WTC11 (cell line): ENCODE measurements at places on chromosomes 5 and 9. TPM values are rescaled to one million over a fixed set of nuclear protein-coding genes. Genes with fewer than 3 reads are reported as not detected.

DNA sequence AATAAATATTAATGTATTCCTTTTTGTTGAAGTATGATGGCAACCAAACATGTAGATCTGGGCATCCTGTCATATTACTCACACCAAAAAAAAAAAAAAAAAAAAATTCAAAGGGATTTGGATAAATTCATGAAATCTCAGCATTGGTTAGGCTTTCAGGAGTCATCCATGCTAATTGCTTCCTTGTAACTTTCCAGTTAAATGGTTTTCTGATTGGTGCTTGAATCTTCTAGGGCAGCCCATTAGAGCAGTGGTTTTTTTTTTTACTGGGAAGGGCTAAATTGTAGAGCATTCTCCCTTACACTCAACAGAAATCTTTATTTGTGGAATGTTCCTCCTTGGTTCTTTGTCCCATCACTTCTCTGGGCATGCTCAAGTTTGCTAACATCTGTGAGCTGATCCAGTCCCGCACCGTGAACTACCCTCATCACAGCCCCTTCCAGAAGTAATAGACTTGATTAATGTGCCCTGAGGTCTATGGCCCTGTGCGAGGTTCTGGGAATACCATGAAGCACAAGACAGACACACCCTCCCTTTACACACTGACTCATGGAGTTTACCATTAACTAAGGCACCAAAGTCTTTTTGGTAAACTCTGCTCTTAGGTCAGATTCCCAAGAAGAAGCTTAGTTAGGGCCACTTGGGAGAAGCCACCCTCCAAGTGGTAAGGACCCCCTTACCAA, 56.0 kb downstream of the RGS3 start:
- H3K27me3 ChIP-seq = no peaks in the 10 kb centered on the region
- DNase-seq = no peak
- H3K4me1 ChIP-seq = no peaks in the 10 kb centered on the region

PCDHB13 gene
- total RNA-seq = 2.2 to 2.9 TPM (median 2.6 TPM) in 3 replicates

CD274 gene
- total RNA-seq = 0.05 to 0.42 TPM (median 0.21 TPM) in 3 replicates

DNA sequence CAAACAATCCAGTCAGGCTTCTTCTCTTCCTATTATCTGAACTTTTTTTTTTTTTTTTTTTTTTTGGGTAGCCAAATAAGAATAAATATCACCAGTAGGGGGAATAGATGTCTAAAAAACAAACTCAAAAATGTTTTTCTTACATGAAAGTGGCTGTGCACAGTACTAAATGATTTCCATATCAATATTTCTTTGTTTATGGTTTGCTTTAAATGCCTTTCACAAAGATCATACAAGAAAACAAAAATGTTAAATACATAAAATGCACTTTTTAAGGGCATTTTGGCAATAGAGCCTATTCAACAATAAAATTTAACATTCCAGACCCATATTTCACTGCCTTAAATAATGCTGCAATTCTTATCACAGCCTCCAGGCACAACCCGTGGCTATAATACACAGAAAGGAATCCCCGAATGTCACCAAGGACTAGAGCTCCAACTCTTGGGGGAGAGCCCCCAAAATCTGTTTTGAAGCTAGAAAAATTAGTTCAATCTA, 91.1 kb upstream of the TBCA start:
- peaks cover 21% of the 10 kb centered on the region for H3K27me3 ChIP-seq
- H3K4me1 ChIP-seq = peaks cover 3% of the 10 kb centered on the region; the same call in 1 of the 2 replicates
- H3K36me3 ChIP-seq = no peaks in the 10 kb centered on the region
- H3K27ac ChIP-seq = no peak overlapping the region
- DNase-seq = no peak

GRCh38 chr9:2055203-2055658, 40.1 kb downstream of the SMARCA2 start:
- H3K27ac ChIP-seq = no peak overlapping the region
- no peaks in the 10 kb centered on the region for H3K36me3 ChIP-seq
- H3K4me3 ChIP-seq = no peak overlapping the region
- peaks cover 22% of the 10 kb centered on the region for H3K4me1 ChIP-seq

DNA sequence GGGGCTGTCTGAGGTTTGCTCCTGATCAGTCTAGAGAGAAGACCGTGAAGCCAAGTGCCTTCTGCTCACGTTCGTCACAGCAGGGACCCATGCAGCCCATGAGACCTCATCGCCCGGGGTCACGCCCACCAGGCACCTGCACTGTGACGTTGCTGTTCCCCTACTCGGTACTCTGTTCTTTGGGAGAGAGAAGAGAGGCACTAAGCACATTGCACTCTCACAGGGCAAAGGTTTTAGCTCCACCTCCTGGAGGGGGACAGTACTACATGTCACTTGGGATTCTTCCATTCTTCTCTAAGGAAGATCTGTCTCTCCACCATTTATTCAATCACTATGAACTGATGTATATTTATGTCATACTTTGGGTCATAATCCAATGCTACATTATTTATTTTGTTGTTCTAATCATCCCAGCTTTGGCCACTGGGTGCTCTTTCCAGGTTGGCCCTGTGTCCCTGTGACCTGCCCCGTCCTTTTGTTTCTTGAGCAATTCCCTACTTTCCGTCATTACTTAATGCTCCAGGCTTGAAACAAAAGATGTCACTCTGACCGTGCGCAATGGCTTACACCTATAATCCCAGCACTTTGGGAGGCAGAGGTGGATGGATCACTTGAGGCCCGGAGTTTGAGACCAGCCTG, 31.4 kb upstream of the BRD3 start:
- peaks cover 3% of the 10 kb centered on the region for H3K27me3 ChIP-seq
- peak; percentile 77 for DNase-seq
- H3K27ac ChIP-seq = no peak overlapping the region
- no peak overlapping the region for H3K4me3 ChIP-seq
- peaks cover 6% of the 10 kb centered on the region; the same call in 1 of the 2 replicates for H3K36me3 ChIP-seq

GRCh38 chr9:130172858-130173665, 858 bp downstream of the NCS1 start:
- peak overlapping the region; percentile 76 for H3K4me3 ChIP-seq
- no peaks in the 10 kb centered on the region for H3K36me3 ChIP-seq
- no peak for DNase-seq
- peaks cover 16% of the 10 kb centered on the region for H3K4me1 ChIP-seq
- H3K27ac ChIP-seq = 0 out of 2 replicates have a peak overlapping the region, but pooled peaks have one; percentile 19

PTGDS gene
- total RNA-seq = 2.2 to 4.0 TPM (median 2.9 TPM) in 3 replicates

ARID3C gene
- total RNA-seq = 0.14 to 0.23 TPM (median 0.15 TPM) in 3 replicates

TCF7 gene
- total RNA-seq = 8.9 to 11.3 TPM (median 9.6 TPM) in 3 replicates

GPR151 gene
- not detected in 3 replicates for total RNA-seq

GRCh38 chr9:10268531-10269485, 344.0 kb downstream of the PTPRD start:
- peak; percentile 64 for DNase-seq
- peaks cover 15% of the 10 kb centered on the region for H3K36me3 ChIP-seq
- H3K4me1 ChIP-seq = peaks cover 6% of the 10 kb centered on the region; the same call in 1 of the 2 replicates
- no peak overlapping the region for H3K27ac ChIP-seq

FOXD4 gene
- 0.13 to 0.25 TPM (median 0.21 TPM) in 3 replicates for total RNA-seq

- peaks cover 6% of the 10 kb centered on the region; the same call in 1 of the 2 replicates for H3K36me3 ChIP-seq
- no peak overlapping the region for H3K4me3 ChIP-seq
- H3K27me3 ChIP-seq = no peaks in the 10 kb centered on the region; the same call in 1 of the 2 replicates
- DNase-seq = no peak
- H3K4me1 ChIP-seq = no peaks in the 10 kb centered on the region
These were observed 22.0 kb upstream of the FGFR4 start for GRCh38 chr5:177064500-177065277.

KIF27 gene
- 3.9 to 5.7 TPM (median 5.4 TPM) in 3 replicates for total RNA-seq

NEUROG1 gene
- total RNA-seq = 0.13 to 0.18 TPM in 2 of 3 replicates, not detected in the other

PANK3 gene
- 76.7 to 90.2 TPM (median 81.8 TPM) in 3 replicates for total RNA-seq

SLC6A19 gene
- 0.04 to 0.05 TPM in 2 of 3 replicates, not detected in the other for total RNA-seq

GRCh38 chr9:112078432-112078831, 96.7 kb downstream of the SUSD1 start:
- no peak overlapping the region for H3K4me3 ChIP-seq
- H3K4me1 ChIP-seq = peaks cover 12% of the 10 kb centered on the region
- no peak for DNase-seq
- H3K27me3 ChIP-seq = no peaks in the 10 kb centered on the region
- peaks cover 2% of the 10 kb centered on the region; the same call in 1 of the 2 replicates for H3K36me3 ChIP-seq

DNA sequence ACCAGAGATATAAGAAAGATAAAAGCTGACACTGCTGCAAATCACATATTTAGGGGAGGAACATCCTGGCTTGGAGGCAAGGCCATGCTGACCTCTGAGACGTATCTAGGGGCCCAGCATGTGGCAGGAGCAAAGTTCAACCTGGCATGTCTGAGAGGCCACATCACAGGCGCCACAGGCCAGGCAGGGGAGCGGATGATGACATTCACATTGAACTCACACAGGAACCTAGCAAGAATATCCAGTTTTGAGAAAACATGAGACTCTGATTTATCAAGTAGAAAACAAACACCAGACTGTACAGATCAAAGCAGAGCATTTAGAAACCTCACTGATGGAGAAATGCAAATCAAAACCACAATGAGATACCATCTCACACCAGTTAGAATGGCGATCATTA, 64.2 kb upstream of the STK32A start:
- no peaks in the 10 kb centered on the region for H3K27me3 ChIP-seq
- H3K36me3 ChIP-seq = no peaks in the 10 kb centered on the region
- no peak overlapping the region for H3K4me3 ChIP-seq
- no peak overlapping the region for H3K27ac ChIP-seq
- H3K4me1 ChIP-seq = no peaks in the 10 kb centered on the region

SPATA31D4 gene
- total RNA-seq = not detected in 3 replicates

GRCh38 chr9:14027116-14027800, 286.7 kb downstream of the NFIB start:
- H3K4me1 ChIP-seq = peaks cover 15% of the 10 kb centered on the region
- no peaks in the 10 kb centered on the region for H3K36me3 ChIP-seq
- no peak overlapping the region for H3K4me3 ChIP-seq
- H3K27me3 ChIP-seq = no peaks in the 10 kb centered on the region
- no peak overlapping the region for H3K27ac ChIP-seq

DNA sequence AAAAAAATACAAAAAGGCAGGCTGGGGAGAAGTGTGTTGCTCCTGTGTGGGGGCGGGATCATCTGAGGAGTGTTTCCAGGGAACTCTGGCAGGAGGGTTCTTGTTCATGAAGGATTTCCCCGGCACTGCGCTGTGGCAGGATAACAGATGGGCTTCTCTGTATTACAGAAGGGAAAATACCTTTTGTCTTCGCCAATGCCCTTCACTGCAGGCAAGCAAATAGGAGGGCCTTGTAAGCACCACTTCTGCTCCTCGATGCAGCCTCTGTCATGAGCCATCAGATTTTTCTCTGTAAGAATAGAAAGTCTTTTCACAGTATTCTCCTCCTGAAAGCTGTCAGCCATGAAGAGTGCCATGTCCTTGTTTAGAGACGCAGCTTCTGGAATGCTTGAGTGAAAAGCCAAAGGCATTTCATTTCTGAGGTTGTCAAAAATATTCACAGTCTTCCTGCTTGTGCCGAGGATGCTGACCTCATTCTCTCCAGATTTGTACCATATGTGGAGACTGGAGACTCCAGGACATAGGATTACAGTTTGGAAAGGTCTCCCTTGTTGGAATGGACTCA, 294.0 kb downstream of the YTHDC2 start:
- H3K36me3 ChIP-seq = no peaks in the 10 kb centered on the region; the same call in 1 of the 2 replicates
- H3K27ac ChIP-seq = no peak overlapping the region
- peaks cover 9% of the 10 kb centered on the region for H3K4me1 ChIP-seq
- no peak for DNase-seq
- H3K4me3 ChIP-seq = no peak overlapping the region

GRCh38 chr5:102700120-102700831, 54.8 kb upstream of the PAM start:
- H3K4me3 ChIP-seq = no peak overlapping the region
- peaks cover 10% of the 10 kb centered on the region for H3K4me1 ChIP-seq
- no peak overlapping the region for H3K27ac ChIP-seq
- H3K36me3 ChIP-seq = no peaks in the 10 kb centered on the region

DNA sequence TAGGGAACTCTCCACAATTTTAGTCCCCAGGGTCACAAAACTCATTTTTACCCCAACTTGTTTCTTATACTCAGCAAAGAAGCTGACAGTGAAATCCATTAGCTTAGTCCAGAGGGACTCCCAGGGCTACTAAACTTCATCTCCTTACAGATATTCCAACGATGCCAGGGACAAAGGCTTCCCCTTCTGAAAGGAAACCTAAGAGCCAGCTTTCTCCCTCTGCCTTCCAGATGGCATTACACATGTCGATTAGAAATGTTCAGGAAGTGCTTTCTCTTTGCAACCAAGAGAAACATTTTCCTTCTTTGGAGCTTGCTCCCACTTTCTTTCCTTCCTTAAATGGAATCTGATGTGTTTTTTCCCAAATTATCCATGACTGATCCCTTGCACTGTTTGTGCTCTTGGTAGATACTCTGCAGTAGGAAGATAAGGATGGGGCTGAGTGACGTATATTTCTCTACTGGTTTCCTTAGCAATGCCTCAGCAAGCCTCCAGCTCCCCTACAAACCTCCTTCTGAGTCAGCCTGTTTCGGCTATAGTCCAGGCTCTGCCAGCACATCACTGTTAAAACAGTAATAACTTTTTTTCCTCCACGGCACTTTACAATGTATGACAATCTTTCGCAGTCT, 43.0 kb upstream of the HTR4 start:
- H3K27ac ChIP-seq = no peak overlapping the region
- no peak for DNase-seq
- no peaks in the 10 kb centered on the region for H3K36me3 ChIP-seq
- no peaks in the 10 kb centered on the region; the same call in 1 of the 2 replicates for H3K27me3 ChIP-seq
- peaks cover 2% of the 10 kb centered on the region; the same call in 1 of the 2 replicates for H3K4me1 ChIP-seq

DNA sequence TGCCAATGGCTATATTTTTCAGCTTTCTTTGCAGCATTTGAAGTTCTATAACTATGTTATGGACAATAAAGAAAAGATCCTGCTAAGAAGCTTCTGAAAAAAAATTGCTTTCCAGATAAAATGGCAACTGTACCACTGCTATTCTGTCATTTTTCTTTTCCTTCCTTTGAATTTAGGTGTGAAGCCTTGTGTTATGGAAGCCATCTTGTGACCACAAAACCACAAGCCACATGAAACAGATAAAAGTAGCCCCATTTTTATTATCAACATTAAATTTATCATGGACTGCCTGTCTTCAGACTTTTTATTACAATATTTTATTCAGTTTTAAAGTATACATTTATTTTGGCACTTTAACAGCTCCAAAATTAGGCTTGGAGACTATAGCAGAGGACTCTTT, 289.9 kb upstream of the ACTBL2 start:
- H3K27ac ChIP-seq = no peak overlapping the region
- no peak overlapping the region for H3K4me3 ChIP-seq
- H3K4me1 ChIP-seq = peaks cover 8% of the 10 kb centered on the region
- H3K36me3 ChIP-seq = no peaks in the 10 kb centered on the region
- no peak for DNase-seq
- no peaks in the 10 kb centered on the region for H3K27me3 ChIP-seq
